ENCODE measurements at places on chromosomes 12 and 14. TPM values are rescaled to one million over a fixed set of nuclear protein-coding genes. Genes with fewer than 3 reads are reported as not detected.

TAS2R46 gene
- total RNA-seq = 0.61 TPM

AMN gene
- not detected for total RNA-seq

NUP37 gene
- 60.7 TPM for total RNA-seq

OR6J1 gene
- total RNA-seq = 0.04 TPM

KCNK13 gene
- total RNA-seq = not detected

SLC17A8 gene
- not detected for total RNA-seq

TC2N gene
- total RNA-seq = not detected

AKAP6 gene
- 3.3 TPM for total RNA-seq

MYO1A gene
- total RNA-seq = not detected

ASCL1 gene
- not detected for total RNA-seq

BIN2 gene
- not detected for total RNA-seq

KRT6A gene
- not detected for total RNA-seq

BATF gene
- total RNA-seq = not detected

CRIP2 gene
- 126 TPM for total RNA-seq

TOGARAM1 gene
- 6.3 TPM for total RNA-seq
